ENCODE measurements at places on chromosomes 7 and 10.

- no peak for DNase-seq
These were observed 35.4 kb downstream of the TET1 start for GRCh38 chr10:68595513-68595912.

DNA sequence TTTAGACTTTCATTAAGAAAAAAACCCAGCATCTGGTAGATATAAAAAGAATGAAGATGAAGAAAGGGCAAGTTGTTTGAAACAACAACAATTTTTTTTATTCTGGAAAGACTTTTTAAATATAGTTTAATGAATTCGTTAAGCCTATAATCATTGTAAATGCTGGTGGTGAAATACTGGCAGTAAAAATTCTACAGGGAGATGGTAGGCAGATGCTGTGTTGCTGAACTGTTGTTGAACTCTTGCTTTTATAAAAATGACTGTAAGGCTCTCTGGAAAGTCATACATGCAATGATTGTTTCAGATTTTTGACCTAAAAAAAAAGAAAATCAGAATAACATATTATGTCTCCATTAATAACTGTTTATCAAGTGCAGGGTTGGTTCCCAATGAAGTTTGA is 39.0 kb downstream of the SCIN start:
- no peak for DNase-seq

- no peak for DNase-seq
These were observed 240.7 kb downstream of the SORCS3 start for GRCh38 chr10:104881740-104882139.

DNA sequence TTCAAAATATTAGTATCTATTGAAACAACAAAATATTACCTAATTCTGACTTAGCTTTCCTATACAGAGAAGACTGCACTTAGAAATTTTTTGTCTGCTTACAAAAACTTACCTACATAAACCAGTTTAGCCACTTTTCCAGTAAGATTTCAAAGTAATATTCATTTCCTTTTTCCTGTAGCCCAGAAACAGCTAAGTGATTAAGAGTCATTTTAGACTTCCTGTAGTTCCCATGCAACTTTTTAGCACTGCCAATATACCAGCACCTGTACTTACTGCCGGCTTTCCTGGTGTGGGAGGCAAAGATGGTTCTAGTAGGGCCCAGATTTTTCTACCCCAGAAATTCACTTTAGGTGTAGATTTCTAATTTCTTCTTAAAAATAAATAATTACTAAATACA is 21.8 kb downstream of the NT5C2 start:
- DNase-seq: no peak

DNA sequence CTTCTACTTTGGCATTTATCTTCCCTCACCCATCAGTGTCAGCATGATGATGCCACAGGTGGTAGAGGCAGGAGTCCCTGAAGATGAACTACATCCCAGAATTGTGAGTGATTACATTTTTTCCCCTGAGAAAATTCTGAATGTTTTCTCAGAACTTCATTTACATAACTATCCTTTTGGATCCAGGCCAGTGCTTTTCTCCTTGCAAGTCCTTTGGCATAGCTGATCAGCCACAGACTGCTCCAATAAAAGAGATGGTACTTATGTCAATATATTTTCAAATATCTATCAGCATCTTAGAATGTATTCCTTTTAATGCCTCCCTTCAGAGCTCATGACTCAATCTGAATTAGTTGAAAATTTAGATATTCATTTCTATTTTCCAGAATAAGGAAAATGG is 135.5 kb downstream of the IQUB start:
- DNase-seq: no peak

DNA sequence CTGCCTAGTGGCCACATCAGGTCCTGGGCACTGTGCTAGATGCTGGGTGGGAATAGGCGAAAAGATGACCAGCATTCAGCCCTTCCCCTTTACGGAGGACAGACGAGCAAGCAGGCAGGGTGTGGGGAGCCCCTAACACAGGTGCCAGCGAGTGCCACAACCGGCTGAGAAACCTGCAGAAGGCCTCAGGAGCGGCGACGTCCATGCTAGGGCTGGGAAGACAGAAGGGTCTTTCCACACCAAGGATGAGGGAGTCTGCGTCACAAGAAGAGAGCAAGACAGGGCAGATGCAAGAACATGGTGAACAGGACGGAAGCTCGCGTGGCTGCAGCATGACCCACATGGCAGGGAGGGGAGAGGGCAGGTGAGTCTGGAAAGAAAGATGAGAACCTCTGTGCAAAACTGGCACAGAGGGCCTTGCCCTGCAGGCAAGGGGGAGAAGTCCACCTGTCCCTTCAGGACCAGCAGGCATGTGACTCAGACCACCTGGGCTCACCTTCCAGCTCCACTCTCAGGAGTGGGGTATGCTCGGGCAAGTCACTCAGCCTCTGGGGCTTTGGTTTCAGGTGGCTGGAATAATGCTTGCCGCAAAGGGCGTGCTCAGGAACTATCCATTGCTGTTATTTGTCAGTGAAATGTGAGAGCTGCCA is 36.6 kb downstream of the KCNH2 start:
- DNase-seq: no peak

GRCh38 chr10:46520381-46520780 is 36.1 kb downstream of the GPRIN2 start:
- no peak for DNase-seq

DNA sequence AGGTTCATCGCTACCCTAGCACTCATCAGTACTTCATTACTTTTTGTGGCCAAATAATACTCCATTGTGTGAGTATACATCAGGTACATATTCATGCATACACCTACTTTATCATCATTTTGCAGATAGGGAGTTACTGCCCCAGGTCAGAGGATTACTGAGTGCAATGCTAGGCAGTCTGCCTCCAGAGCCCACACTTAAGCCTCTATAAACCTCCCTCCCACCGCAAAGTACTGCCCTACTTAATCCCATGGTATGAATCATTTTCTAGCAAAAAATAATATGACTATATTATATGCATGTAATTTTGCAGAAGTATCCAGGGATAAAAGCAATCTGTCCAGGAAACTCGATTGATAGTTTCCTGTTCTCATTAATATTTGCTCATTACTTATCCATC is 194.3 kb downstream of the GRID1 start:
- DNase-seq: no peak

DNA sequence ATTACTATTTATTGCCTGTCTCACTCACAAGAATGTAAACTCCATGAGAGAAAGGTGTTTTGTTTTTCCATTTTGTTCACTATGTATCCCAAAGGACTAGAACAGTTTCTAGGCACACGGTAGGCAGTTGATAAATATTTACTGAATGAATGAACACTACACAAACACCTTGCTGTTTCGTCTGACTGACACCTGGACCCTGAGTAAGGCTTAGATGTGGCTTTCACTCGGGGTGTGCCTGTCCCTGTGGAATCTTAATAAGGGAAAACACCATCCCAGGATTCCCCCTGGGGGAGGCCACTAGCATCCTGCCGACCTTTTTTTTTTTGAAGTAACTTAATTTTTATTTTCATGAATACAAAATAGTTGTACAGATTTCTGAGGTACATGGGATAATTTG is 66.6 kb upstream of the STEAP1B start:
- DNase-seq: no peak

- no peak for DNase-seq
These were observed at the start of gene FAM171A1 for GRCh38 chr10:15370856-15371701. TSS of gene FAM171A1 (minus strand) at chr10:15371289. CDS start at chr10:15371052, 237 bp downstream.

DNA sequence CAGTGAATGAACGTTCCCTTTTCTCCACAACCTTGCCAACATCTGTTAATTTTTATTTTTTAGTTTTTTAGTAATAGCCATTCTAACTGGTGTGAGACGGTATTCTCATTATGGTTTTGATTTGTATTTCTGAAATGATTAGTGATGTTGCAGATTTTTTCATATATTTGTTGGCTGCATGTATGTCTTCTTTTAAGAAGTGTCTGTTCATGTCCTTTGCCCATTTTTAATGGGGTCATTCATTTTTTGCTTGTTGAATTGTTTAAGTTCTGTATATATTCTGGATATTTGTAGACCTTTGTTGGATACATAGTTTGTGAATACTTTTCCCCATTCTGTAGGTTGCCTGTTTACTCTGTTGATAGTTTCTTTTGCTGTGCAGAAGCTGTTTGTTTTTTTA is 73.9 kb upstream of the MSRB2 start:
- no peak for DNase-seq

DNA sequence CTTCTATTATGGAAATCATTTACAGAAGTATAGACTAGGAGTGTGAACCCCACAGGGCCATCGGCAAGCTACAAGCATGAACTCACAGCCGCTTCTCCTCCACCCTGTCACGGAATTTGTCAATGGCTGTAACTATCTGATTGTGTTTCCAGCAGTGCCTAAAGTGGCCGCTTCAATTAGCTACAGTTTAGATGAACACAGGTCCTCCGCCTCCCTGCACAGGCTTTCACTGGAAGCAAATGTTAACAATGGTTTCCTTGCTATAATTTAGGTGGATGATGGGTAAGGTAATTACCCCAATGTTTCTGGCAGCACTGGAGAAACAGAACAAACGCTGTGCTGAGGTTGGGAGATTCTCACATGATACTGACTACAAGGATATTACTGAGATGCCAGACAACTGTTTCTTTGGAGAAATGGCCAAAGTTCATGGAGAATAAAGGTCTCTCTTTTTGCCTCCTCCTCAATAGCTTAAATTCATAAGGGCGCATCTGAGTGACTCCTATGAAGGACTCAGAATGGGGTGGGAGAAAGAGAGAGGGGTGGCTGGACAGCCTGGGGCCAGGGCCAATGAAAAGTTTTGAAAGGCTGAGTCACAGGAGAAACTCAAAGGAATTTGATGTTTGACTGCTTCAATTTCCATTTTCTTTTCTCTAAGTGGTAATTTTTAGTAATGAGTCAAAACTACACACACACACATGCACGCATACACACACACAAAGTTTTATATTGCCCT is 78.9 kb downstream of the SVIL start:
- DNase-seq: no peak

- no peak for DNase-seq
These were observed 122.9 kb upstream of the GLI3 start for GRCh38 chr7:42359946-42360345.

GRCh38 chr10:42640610-42641229 is 2.4 kb upstream of the ZNF33B start:
- no peak for DNase-seq

DNA sequence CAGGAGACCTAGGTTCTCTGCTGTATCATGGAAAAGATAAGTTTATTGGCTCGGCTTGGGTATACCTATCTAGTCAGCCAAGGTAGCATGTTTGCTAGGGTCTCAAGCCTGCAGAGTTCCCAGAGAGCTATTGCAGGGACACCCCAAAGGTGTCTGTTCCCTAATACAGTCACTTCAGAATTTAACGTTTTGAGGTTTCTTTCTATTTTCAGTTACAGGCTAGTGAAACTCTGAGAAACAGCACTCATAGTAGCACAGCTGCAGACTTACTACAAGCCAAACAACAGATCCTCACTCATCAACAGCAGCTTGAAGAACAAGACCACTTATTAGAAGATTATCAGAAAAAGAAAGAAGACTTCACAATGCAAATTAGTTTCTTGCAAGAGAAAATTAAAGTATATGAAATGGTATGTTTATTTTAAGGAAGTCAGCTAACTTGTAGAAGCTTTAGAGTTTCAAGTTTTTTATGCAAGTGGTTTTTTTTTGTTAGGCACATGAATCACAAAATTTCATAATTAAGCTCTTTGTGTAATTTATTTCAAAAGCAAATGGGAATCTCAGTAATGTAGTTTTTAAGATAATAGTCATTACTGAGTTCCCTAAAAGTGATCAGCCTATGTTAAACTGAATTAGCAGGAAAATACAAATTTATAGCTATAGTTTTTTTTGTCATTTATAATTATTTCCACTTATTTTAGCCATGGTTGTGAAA is 54.9 kb downstream of the AKAP9 start:
- no peak for DNase-seq

DNA sequence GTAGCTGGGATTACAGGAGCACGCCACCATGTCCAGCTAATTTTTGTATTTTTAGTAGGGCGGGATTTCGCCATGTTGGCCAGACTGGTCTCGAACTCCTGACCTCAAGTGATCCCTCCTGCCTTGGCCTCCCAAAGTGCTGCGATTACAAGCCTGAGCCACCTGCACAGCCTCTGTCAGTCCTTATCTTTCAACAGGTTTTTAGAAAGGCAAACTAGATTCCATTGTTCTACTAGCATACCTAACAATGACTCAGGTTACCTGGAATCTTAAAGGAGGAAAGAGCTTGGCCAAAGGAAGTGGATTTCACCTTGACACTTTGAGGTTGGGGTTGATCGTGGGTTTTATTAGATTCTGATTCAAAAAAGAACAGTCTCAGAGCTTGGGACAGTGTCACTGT is 3.2 kb downstream of the ABCC2 start:
- no peak for DNase-seq

- no peak for DNase-seq
These were observed 105.6 kb downstream of the MAPK8 start for GRCh38 chr10:48412081-48412480.

Measured in pulmonary artery endothelial cell (primary cell).